ENCODE measurements at places on chromosomes 4 and X.

DNA sequence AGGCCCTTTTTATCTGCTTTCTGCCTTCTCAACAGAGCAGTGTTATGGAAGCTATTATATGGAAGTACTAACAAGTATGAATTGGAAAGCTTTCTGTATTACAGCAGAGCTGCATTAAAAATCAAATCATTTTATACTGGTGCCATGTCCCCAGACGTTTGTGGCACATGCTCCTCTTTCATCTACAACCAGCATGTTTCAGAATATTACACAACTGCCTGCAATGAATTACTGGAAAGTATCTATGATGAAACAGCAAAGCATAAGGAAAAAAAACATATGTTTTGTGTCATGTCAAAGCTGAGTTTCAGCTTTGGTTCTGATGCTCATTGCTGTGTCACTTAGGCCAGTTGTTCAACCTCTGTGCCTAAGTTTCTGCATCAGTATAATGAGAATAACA, 576.8 kb downstream of the GBA3 start:
- H3K4me3 ChIP-seq = no peak overlapping the region
- DNase-seq = no peak
- no peak overlapping the region for H3K27ac ChIP-seq

GRCh38 chr4:176781739-176782100, 11.0 kb downstream of the VEGFC start:
- no peaks in the 10 kb centered on the region for H3K36me3 ChIP-seq
- no peaks in the 10 kb centered on the region for H3K4me1 ChIP-seq
- H3K27me3 ChIP-seq = no peaks in the 10 kb centered on the region
- no peak for DNase-seq
- no peak overlapping the region for H3K4me3 ChIP-seq
- H3K27ac ChIP-seq = no peak overlapping the region

DNA sequence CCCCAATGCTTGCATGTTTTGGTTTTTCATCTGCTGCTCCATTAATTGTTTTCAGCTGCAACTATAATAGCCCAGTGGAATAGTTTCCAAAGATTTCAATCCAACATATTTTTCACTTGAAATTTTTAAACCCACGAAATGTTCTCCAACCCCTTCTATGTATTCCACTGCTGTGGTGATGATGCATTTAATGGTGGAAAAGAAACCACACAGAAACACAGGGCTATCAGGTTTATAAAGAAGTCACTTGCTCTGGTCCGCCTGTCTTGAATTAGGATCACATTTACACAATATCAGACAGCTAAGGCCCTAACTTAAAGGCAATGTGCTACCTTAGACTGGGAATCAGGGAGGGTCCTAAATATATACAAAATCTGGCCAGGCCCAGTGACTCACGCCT, 35.0 kb downstream of the OPHN1 start:
- H3K27ac ChIP-seq = no peak overlapping the region
- no peaks in the 10 kb centered on the region for H3K36me3 ChIP-seq
- H3K4me3 ChIP-seq = no peak overlapping the region
- DNase-seq = no peak
- peaks cover 6% of the 10 kb centered on the region for H3K4me1 ChIP-seq

- DNase-seq = peak; percentile 28
- H3K36me3 ChIP-seq = no peaks in the 10 kb centered on the region
- no peak overlapping the region for H3K27ac ChIP-seq
- H3K27me3 ChIP-seq = peaks cover 38% of the 10 kb centered on the region
These were observed 292.9 kb downstream of the TLL1 start for GRCh38 chr4:166165829-166166420.

Data from neural crest cell (in vitro differentiated cells).